Kasumi-1 (cell line): ENCODE measurements at places on chromosomes 5 and 9.
A peak's percentile ranks its signal among the peaks of the same experiment; 100 is the strongest.

GRCh38 chr5:73564675-73565074 is 764 bp downstream of the ANKRA2 start:
- peak; percentile 31 for DNase-seq

- DNase-seq: no peak
Observed at GRCh38 chr9:90600029-90600428, 42.6 kb downstream of the DIRAS2 start.

DNA sequence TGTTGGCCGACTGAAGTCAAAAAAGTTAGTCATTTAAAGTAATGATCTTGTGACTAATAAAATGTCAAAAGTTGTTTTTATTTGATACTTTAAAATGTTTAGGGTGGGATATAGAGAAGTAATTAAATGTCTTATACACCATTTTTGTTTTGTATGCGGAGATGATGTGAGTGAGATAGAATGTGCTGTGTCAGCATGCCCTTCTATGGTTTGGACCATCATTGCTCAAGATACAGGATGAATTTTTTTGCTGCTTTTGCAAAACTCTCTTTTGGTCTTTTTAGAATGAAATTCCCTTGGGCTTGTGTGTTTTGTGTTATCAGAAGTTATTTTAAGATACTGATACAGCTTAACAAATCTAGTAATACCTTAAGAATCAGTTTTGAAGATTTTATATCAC is 12.5 kb downstream of the SRFBP1 start:
- no peak for DNase-seq

DNA sequence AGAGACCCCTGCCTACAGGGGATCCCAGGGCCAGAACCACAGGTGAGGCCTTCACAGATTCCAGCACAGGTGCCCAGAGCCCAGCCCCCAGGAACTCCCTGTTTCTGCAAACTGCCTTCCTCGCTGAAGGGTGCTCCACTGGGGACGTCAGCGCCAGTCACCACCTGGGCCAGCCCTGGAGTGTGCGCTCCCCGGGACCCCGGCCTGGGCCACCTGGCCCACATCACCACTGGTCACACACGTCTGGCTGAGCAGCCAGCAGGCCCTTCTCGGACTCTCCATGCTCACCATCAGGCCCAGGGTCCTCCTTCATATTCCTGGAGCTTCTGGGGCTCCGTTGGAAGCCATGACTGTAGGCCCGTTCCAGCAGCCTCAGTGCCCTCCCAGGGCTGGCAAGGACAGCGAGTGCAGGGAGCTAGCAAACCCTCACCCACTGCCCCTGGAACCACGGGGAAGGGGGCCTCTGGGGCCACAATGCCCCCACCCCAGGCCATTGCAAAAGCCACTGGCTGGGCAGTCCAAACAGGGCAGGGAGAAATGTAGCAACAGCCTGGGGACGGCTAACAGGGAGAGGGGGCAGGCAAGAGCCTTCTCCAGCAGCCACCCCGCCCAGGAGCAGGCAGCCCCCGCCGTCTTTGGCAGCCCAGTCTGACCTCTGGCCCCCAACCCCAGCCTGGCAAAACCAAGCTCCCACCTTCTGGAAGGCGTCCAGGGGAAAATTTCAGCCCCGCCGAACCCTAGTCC is 1.3 kb downstream of the AGPAT2 start:
- no peak for DNase-seq

DNA sequence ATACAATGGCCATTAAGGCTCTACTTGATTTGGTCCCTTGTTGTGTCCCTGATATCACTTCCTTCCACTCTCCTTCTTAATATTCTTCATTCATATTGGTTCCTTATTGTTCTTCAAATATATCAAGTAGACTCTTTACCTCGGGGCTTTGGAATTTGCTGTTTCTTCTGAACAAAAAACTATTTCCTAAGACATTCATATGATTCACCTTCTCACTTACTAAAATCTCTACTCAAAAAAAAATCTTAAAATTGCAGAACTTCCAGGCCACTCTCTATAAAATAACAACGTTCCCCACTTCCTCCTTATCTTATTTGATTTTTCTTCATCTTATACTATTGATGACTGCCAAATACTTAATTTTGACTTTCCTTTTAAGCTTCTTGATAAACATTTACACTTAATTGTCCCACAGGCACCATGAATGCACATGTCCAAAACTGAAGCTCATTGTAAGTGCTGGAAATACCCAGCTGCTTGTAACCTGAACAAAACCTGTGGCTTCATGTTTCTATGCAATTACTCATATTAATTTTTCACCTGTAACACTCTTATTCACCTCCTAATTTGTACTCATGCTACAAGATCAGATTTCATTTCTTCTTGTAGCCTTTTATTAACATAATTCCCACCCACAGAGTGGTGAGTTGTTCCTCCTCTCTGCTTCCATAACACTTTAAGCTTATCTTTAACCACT is 58.4 kb upstream of the NUDT12 start:
- DNase-seq: no peak

- DNase-seq: peak; percentile 82
Observed at GRCh38 chr5:78221964-78222451, 72.5 kb downstream of the AP3B1 start.

- DNase-seq: peak; percentile 4
Observed at GRCh38 chr9:119289740-119290433, 79.3 kb downstream of the BRINP1 start.

GRCh38 chr5:82388181-82388580 is 110.0 kb upstream of the RPS23 start:
- DNase-seq: no peak

DNA sequence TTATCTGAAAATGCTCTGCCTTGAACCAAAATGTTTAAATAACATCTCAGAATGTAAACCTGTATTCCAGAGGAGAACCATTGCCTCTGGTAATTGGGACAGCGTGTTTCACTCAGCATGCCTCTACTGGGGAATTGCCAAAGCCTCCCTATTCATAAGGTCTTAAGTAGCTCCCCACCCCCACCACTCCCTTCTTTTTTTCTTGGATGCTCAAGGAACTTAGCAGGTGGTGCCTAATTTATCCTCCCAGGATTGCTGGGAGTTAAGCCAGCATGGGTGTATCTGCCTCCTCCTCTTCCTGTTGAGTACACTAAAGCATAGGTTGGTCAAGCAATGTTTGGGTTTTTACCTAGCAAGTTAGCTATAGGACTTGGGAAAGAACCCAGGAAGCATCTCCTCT is 220.2 kb downstream of the DMAC1 start:
- no peak for DNase-seq

DNA sequence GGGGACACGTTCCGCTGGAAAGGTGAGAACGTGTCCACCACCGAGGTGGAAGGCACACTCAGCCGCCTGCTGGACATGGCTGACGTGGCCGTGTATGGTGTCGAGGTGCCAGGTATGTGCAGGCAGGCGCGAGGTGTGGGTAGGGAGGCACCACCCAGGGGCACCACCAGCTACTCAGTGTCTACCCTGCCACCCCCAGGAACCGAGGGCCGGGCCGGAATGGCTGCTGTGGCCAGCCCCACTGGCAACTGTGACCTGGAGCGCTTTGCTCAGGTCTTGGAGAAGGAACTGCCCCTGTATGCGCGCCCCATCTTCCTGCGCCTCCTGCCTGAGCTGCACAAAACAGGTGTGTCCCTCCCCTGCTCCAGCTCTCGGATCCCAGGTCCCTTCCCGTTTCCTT is 15.1 kb downstream of the SLC27A4 start:
- DNase-seq: no peak

DNA sequence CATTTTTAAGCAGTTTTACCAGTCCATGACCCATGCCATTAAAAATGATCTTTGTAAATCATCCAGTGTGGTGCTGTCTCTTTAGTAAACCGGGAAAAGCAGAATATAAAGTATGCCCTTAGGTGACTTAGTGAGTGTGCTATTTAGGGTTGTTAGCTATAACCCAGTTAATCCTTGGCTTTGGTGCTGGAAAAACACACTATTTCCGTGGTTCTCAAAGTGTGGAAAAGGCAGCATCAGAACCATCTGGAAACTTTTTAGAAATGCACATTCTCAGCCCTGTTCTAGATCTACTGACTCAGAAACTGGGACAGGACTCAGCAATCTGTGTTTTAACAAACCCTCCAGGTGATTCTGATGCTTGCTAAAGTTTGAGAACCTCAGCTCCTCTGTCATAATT is 123.6 kb upstream of the ZNF608 start:
- DNase-seq: no peak

GRCh38 chr5:1473746-1474145 is 28.5 kb upstream of the SLC6A3 start:
- DNase-seq: no peak

- DNase-seq: no peak
Observed at GRCh38 chr5:173582216-173583111, 34.0 kb downstream of the BOD1 start.

GRCh38 chr9:106580546-106580945 is 282.4 kb upstream of the ZNF462 start:
- DNase-seq: no peak

- no peak for DNase-seq
Observed at GRCh38 chr5:60470881-60471280, 229.1 kb downstream of the DEPDC1B start.

DNA sequence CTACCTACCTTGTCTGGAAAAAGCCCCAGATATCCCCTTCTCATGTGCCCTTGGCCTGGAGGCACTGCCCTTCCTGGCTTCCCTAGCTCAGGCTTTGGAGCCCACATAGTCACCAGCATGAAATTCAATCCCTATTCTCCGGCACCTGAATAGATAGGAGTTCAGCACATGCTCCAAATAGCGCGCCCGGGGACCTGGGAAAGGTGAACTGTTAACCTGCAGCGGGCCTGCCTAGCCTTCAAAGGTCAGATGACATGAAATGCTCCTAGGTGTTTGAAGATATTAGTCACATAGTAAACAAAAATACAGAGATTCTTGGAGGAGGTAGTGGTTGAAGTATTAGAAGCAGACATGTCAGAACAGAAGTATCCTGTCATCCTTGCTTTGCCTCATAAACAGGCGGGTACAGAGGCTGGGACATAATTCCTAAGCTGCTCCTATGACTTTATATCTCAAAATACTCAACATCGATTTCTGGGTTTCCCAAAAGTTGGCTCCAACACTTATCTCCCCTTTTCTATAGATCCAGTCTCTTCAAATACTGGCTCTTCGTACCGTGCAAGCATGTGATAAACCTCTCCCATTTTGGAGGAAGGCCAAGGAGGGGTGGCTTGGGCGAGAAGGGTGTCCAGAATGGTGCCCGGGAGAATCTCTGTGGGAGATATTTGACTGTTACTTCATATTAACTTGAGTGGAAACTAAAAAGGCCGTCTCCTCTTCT is 88.0 kb upstream of the ANKH start:
- DNase-seq: no peak
